Esophagus squamous epithelium (tissue), 5 donors: ENCODE measurements at places on chromosomes 16 and 17.
A peak's percentile ranks its signal among the peaks of the same experiment; 100 is the strongest.

DNA sequence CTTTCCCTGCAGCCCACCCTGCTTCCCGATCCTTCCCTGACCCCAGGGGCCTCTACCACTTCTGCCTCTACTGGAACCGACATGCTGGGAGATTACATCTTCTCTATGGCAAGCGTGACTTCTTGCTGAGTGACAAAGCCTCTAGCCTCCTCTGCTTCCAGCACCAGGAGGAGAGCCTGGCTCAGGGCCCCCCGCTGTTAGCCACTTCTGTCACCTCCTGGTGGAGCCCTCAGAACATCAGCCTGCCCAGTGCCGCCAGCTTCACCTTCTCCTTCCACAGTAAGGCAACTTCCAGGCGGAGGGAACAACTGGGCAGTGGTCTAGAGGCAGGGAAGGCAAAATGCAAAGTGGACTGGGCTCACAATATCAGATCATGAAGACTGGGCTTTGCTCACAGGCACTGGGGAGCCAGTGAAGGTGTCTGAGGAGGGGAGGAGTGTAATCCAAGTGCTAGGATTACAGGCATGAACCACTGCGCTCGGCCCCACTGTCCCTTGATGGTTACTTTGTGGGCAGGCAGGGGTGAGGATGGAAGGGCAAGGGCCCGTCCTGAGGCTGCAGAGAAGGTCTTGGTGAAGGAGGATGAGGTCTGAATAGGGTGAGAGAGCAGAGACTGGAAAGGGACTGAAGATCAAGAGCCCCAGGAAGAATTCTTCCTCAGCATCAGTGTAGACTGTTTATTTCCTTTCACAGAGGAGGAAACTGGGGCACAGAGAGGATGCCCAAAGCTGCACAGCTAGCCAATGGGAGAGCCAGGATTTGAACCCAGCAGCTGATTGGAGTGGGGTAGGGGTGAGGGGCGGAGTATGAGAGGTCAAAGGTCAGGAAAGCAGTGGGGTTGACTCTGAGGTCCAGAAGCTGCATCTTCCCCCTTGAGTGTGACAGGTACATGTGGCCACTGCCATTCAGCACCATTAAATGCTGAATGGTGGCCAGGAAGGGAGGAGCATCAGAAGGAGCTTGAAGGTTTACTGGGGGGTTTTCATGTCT is 16.5 kb upstream of the ADGRG3 start:
- no peak for DNase-seq

GRCh38 chr17:74206332-74206818 is 2.9 kb downstream of the RPL38 start:
- no peak for DNase-seq

GRCh38 chr16:54193665-54194333 is 92.8 kb downstream of the IRX3 start:
- DNase-seq = no peak

DNA sequence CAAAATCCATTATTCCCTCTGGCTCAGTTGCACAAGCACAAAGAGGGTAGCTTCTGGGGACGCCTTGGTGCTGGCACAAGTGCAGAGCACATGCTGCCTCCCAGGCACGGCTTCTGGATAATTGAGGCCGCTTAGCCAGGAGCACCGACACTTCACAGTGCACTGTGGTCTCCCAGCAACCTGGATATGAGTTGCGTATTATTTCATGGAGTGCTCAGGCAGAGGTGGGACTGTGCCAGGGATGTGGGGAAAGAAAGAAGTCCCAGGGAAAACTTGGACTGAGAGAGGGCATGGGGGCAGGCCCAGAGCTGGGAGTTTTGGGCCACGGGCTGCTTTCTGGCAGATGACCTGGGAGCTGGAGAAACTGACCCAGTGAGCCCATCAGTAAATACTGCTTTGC is 37.5 kb downstream of the MPRIP start:
- DNase-seq = no peak

DNA sequence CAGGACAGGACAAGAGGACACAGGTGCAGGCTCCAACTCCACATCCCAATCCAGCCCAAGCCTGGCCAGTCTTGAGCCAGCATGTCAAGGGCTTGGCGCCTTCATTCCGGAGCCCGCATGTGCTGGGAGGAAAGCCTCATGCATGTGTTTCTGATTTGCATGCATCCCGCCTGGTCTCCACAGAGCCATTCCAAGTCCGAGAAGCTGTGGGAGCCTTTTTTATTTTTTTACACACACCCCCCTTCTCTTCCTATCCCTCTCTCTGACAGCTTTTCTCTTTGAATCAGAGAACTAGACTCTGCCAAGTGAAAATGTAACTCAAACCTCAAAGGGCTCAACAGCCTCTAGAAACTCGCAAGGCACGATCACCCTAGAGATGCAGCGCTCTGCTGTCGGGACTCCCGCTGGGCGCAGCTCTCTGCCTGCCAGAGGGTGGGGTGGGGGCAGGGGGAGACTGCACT is 45.1 kb downstream of the NOG start:
- DNase-seq = no peak

DNA sequence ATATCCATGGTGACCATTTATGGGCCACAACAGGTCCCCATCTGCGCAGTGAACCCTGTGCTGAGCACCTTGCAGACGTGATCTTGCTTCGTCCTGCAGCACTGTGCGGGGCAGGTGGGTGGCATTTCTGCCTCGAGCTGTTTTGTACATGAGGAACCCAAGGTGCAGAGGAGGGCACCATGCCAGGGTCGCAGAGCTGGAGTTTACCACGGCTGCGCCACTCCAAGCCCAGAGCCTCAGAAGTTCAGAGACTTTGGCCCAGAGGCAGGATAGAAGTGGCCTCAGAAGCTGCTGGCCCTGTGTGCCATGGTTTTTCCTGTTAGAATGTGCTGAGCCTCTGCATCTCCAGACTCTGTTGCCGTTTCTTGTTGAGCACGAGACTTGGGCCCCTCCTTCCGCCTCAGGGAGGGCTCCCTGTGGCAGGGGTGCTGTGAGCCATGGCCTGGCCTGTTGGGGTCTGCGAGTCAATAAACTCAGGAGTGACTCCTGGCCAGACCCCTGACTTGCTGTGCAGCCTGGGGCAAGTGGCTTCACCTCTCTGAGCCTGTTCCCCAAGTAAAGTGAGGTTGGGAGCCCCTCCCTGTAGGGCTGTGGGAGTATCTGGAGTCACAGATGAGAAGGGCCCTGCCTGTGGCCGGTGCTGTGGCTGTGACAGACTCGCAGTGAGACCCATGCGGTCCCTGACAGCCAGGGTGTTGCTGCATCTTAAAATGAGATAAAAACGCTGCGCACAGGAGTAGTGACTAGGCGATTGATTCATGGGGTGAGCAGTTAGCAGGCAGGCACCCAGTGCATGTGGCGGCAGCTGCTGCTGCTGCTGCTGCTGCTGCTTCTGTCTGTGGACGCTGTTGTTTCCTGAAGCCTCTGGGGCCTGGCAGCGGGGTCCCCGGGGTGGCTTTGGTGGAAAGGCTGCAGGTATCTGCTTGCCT is 11.8 kb downstream of the MAP2K3 start:
- no peak for DNase-seq

- DNase-seq = no peak
Measured at GRCh38 chr17:58120195-58120822, 27.9 kb upstream of the OR4D1 start.

DNA sequence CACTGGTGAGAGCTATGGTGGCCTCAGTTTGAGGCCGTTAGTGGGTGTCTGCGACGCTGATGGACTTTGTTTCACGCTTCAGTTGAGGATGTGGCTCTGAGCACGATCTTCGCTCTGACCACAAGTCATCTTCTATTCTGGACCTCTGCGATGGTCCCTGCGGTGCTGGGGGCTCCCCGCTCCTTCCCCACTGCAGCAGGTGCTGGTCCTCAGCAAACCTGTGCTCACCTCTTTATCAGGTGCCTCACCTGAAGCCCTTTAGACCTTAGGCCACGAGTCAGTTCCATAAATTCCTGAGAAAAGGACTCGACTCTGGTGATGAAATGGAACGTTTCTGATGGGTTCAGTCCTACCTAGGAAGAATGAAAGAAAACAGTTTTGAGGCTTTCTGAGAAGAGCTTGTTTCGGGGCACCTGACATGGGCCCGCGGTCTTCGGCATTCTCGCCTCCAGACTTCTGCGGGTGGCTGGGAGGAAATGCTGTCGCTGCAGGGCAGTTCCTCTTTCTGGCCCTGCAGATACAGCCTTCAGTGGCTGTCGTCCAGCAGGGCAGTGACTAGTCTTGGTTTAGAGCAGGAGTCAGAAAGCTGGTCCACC is 4.7 kb downstream of the KCTD5 start:
- DNase-seq = no peak

DNA sequence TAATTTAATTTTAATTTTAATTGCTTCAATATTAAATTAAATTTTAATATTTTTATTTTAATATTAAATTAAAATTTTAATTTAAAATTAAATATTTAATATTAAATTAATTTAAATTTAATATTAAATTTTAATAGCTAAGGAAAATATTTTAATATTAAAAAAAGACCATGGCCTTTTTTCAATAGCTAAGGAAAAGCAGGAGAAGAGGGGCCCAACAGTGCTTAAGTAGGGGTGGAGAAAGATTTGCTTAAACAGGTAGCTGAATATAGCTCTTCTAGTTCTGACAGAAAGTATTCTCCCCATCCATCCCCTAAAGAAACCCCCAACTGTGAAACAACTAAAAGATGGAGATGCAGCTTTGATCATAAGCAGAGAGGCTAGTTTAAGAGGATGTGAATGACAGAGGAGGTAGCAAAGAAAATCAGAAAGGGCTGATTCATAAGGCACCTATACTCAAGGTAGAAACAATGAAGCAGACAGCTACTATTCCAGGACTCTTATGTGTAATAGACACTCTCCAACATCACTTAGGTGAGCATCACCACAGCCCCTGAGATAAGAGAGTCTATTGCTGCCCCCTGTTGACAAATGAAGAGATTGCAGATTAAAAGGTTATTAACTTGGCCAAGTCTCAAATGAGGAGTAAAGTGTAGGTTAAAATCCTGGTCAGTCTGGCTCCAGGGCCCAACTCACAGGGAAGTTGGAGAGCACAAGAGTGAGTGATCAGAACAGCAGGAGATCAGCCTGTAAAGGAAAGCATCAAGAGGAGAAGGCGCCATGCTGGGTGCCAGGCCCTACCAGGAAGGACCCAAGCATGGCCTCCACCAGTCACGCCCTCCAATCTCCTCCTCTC is 7.8 kb upstream of the RNASEK start:
- no peak for DNase-seq

- DNase-seq = no peak
Measured at GRCh38 chr17:2482218-2482617, 29.5 kb downstream of the METTL16 start.

- no peak for DNase-seq
Measured at GRCh38 chr16:66652661-66653360, 43.7 kb downstream of the CMTM4 start.

DNA sequence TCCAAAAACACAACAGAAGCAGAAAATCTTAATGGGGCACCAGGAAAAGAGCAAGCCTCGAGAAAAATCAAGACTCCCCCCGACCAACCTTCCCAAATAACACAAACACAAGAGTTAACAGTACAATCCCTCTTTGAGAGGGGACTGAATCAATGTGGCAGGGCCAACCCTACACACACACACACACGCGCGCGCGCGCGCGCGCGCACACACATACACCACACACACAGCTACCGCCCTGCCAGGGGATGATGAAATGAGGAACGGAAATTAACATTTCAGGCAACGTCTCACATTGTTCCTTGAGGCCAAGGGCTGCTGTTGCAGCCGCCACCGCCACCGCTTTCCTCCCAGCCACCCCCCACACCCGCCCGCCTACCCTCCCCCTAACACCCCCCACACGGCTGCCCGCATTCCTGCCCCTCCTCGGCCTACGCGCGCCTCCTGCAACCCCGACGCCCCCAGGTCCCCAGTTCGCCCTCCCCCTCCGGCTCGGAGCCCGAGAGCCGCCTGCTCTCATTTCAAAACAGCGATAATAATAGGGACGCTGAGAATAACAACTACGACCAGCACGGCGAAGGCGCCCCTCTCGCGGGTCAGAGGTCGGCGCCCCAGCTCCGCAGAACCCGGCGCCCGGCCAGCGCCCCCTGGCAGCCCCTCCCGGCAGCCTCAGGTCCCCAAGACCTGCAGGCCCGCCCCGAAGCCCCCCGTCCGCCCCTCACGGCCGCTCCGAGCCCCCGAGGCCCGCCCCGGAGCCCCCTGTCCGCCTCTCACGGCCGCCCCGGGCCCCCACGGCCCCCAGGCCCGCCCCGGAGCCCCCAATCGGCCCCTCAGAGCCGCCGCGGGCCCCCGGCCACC is 1.1 kb downstream of the ANKRD11 start:
- DNase-seq = peak; percentile 64

- DNase-seq = no peak
Measured at GRCh38 chr17:12485361-12485906, 180.3 kb upstream of the MYOCD start.

DNA sequence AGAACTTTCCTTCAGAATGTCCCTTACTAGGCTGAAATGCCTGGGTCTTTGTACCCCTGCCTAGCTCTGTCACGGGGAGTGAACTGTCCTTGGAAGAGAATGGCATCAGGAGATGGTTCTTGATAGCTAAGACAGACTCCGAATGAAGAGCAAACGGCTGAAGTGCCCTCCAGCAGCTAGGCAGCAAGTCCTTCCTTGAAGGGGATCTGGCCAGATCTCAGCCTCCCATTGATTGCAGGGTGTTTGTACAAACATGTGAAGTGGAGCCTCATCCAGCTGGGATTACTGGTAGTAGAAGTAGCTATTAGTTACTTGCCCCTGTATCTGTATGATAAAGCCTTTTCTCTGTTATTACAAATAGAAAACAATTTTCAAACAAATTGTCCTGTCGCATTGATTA is 30.9 kb downstream of the LRRC36 start:
- no peak for DNase-seq

GRCh38 chr17:78130437-78131101 is at the start of gene TMC8:
Gene TMC8, plus strand, starts transcription at chr17:78130771. Its CDS starts 818 bp downstream, at chr17:78131589.
- no peak for DNase-seq

DNA sequence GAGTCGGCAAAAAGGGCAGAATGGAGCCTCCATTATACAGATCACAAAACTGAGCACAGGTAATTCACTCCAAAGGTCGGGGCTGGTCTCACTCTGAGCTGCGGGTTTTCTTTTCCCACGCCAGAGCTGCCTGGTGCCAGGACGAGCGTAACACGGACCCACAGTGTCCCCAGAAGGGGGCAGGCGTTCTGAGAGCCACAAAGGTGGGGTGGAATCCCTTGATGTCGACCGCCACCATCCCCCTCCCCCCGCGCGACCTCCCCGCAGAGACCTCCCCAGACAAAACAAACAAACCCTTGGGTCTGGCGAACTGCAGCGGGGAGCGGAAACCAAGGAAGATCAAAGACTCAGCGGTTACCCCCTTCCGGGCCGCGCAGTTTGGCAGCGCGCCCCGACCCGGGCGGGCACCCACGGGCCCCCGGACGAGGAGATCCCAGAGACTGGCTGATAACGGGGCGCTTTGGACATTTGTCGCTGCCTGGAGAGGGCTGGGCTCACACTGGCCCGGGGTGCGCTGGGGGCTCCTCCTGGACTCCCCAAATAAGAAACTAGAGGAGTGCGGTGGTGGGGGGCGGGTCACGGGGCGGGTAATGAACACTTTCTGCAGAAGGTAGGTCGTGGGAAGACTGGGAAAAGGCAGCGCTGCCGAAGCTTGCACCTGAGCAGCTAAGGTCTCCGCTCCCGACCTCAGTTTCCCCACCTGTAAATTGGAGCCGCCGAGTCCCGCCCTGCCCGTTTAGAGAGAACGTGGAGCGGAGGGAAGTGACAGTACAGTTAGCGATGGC is 664 bp upstream of the NKD1 start:
- no peak for DNase-seq

- no peak for DNase-seq
Measured at GRCh38 chr17:34412534-34412933, 49.5 kb upstream of the CCL1 start.

- DNase-seq = no peak
Measured at GRCh38 chr17:61144617-61145564, 254.8 kb upstream of the TBX2 start.

- DNase-seq = no peak
Measured at GRCh38 chr17:33459078-33459940, 166.2 kb upstream of the ASIC2 start.

- DNase-seq = no peak
Measured at GRCh38 chr16:49454426-49455180, 81.0 kb downstream of the C16orf78 start.
